ENCODE measurements at places on chromosomes 1 and 21. TPM values are rescaled to one million over a fixed set of nuclear protein-coding genes. Genes with fewer than 3 reads are reported as not detected.

Gene LCE1B
- polyA plus RNA-seq = not detected

Gene ETV3L
- not detected for polyA plus RNA-seq

Gene IFI44L
- 5.2 TPM for polyA plus RNA-seq

- peak overlapping the region; percentile 15 for H3K4me3 ChIP-seq
- H3K27ac ChIP-seq = peak overlapping the region; percentile 84
- H3K36me3 ChIP-seq = no peaks in the 10 kb centered on the region
- H3K4me1 ChIP-seq = peaks cover 2% of the 10 kb centered on the region
- DNase-seq = no peak
Measured at GRCh38 chr1:203528976-203529835, 35.3 kb downstream of the OPTC start.

GRCh38 chr1:36207339-36207738 is 16.9 kb upstream of the THRAP3 start:
- no peaks in the 10 kb centered on the region for H3K4me1 ChIP-seq
- no peaks in the 10 kb centered on the region for H3K36me3 ChIP-seq
- no peak overlapping the region for H3K4me3 ChIP-seq

- no peak overlapping the region for H3K4me3 ChIP-seq
- DNase-seq = no peak
- H3K27me3 ChIP-seq = no peaks in the 10 kb centered on the region
- H3K36me3 ChIP-seq = no peaks in the 10 kb centered on the region
Measured at GRCh38 chr1:210364479-210364878, 35.8 kb downstream of the HHAT start.

DNA sequence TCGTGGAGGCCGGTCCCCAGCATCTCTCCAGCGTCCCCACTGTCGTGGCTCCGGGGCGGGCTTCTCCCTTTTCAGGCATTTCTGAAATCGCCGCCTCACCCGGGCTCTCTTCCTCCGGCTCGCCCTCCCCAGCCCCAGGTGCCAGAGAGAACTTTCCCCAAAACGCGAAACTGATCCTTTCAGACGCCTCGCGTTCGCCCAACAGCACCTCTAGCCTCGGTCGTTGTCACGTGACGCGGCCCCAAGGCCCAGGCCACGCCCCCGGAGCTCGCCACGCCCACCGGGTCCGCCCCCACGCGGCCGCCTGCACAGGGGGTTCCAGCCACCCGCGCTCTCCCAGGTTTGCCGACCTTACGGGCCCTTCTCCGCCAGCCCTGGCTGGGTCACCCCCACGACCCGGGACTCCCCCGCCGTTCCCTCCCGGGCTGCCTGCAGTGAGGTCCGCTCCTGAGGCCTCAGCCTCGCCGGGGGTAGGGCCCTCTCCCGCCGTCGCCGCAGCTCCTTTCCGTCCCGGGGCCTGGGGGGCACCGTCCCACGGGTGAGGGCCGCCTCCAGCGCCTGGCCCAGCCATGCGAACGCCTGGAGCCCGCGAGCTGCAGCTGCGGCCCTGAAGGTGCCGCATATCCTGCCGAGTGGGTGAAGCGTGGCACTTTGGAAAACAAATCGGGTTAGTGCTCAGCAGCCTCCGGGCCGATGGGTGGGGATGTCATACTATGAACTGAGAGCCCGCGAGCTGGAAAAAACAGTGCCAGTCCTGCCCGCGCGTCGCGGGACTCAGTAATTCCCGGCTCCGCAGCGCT is 21.0 kb downstream of the H3-3A start:
- H3K4me3 ChIP-seq = peak overlapping the region; percentile 88
- peak; percentile 84 for DNase-seq
- H3K27ac ChIP-seq = peak overlapping the region; percentile 92
- peaks cover 9% of the 10 kb centered on the region for H3K4me1 ChIP-seq
- no peaks in the 10 kb centered on the region for H3K36me3 ChIP-seq

GRCh38 chr1:24915816-24916602 is 14.1 kb downstream of the RUNX3 start:
- H3K36me3 ChIP-seq = no peaks in the 10 kb centered on the region
- H3K4me1 ChIP-seq = peaks cover 35% of the 10 kb centered on the region
- DNase-seq = no peak
- no peaks in the 10 kb centered on the region for H3K27me3 ChIP-seq

GRCh38 chr1:230414694-230415093 is 11.4 kb downstream of the PGBD5 start:
- H3K36me3 ChIP-seq = no peaks in the 10 kb centered on the region
- no peak overlapping the region for H3K4me3 ChIP-seq
- no peak for DNase-seq
- H3K27me3 ChIP-seq = peaks cover 91% of the 10 kb centered on the region
- H3K4me1 ChIP-seq = no peaks in the 10 kb centered on the region
- no peak overlapping the region for H3K27ac ChIP-seq

DNA sequence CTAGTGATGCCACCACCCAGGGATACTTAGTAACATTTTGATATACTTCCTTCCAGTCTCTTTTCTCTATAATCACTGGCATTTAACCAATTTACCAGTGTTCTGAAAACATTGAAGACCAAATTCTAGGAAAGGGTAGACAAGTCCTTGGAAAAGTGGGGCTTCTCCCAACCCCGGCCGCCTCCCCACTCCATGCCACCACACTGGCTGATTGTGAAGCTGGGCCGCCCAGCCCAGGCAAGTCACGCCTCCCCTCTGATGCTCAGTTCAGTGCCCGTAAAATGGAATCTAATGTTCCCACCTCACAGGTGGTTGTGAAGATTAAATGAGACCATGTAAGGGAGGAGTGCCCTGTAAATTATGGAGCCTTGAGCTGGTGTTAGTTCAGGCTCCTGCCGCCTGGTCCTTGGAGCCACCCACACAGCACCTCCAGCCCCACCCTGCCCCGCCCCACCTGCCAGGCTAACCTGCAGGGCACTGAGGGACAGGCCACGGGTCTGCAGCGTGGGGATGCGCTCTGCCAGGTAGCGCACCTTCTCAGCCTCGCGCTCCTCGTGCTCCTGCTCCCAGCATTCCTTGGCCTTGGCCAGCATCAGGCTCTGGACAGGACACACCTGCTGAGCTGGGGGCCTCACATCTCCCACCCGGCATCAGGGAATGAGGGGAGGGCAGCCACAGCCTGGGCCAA is 7.3 kb downstream of the TNNI1 start:
- no peaks in the 10 kb centered on the region for H3K36me3 ChIP-seq
- no peak overlapping the region for H3K4me3 ChIP-seq
- peaks cover 6% of the 10 kb centered on the region for H3K27me3 ChIP-seq
- no peak for DNase-seq

DNA sequence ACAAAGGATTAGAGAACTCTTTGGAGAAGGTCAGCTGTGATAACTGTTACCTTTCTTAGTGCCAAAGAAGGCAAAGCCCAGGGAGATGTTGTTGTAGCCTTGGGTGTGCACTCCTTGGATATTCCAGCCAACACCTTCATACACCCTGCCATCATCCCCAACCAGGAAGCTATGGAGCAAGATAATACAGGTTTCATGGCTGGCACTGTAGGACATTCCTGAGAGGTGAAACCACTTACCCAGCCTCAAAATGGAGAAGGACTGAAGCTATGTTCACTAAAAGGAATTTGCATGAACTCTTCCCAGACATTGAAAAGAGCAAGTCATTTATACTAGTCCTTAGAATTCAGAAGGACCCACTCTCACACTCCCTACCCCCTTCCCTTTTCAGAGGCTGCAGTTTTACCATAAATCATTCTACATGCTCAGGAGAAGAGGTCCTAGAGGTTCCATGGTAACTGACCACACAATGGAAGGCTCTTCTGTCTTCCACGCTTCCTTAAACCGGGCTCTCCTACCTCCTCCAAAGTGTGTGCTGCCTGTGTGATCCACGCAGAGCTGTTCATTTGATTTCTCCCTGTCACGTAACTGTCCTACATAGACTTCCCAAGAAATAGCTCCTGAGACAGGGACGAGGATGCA is 5.5 kb downstream of the PGLYRP4 start:
- H3K4me3 ChIP-seq = no peak overlapping the region
- no peak overlapping the region for H3K27ac ChIP-seq
- H3K36me3 ChIP-seq = no peaks in the 10 kb centered on the region
- DNase-seq = no peak
- peaks cover 65% of the 10 kb centered on the region for H3K4me1 ChIP-seq

DNA sequence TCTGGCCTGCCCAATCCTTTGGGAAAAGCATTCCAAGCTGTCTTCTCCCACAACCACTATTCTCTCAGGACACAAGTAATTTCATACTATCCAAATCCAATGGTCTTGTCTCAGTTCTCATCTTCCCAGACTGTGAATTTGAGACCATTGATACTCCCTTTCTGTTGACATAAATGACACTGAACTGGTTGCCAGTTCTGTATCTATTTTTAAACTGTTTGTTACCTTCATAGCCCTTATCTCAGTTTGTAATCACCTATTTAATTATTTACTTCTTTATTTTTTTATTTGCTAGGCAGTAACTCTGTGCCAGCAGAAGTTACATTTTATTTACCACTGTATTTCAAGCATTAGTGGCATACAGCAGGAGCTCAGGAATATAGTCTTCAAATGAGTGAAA is 24.0 kb downstream of the TCEANC2 start:
- peaks cover 2% of the 10 kb centered on the region for H3K4me1 ChIP-seq
- H3K36me3 ChIP-seq = no peaks in the 10 kb centered on the region
- H3K4me3 ChIP-seq = no peak overlapping the region
- no peak for DNase-seq
- no peaks in the 10 kb centered on the region for H3K27me3 ChIP-seq
- no peak overlapping the region for H3K27ac ChIP-seq

- H3K27ac ChIP-seq = no peak overlapping the region
- no peaks in the 10 kb centered on the region for H3K36me3 ChIP-seq
- H3K4me1 ChIP-seq = no peaks in the 10 kb centered on the region
Measured at GRCh38 chr1:5254975-5255374, 600.6 kb downstream of the AJAP1 start.

- no peak for DNase-seq
- no peak overlapping the region for H3K27ac ChIP-seq
- H3K27me3 ChIP-seq = peaks cover 19% of the 10 kb centered on the region
- no peak overlapping the region for H3K4me3 ChIP-seq
- H3K4me1 ChIP-seq = no peaks in the 10 kb centered on the region
Measured at GRCh38 chr1:96684744-96685143, 36.8 kb upstream of the PTBP2 start.

GRCh38 chr1:43851561-43852338 is 81.9 kb upstream of the ARTN start:
- no peak overlapping the region for H3K4me3 ChIP-seq
- no peak overlapping the region for H3K27ac ChIP-seq
- DNase-seq = no peak
- no peaks in the 10 kb centered on the region for H3K27me3 ChIP-seq
- H3K4me1 ChIP-seq = peaks cover 28% of the 10 kb centered on the region

DNA sequence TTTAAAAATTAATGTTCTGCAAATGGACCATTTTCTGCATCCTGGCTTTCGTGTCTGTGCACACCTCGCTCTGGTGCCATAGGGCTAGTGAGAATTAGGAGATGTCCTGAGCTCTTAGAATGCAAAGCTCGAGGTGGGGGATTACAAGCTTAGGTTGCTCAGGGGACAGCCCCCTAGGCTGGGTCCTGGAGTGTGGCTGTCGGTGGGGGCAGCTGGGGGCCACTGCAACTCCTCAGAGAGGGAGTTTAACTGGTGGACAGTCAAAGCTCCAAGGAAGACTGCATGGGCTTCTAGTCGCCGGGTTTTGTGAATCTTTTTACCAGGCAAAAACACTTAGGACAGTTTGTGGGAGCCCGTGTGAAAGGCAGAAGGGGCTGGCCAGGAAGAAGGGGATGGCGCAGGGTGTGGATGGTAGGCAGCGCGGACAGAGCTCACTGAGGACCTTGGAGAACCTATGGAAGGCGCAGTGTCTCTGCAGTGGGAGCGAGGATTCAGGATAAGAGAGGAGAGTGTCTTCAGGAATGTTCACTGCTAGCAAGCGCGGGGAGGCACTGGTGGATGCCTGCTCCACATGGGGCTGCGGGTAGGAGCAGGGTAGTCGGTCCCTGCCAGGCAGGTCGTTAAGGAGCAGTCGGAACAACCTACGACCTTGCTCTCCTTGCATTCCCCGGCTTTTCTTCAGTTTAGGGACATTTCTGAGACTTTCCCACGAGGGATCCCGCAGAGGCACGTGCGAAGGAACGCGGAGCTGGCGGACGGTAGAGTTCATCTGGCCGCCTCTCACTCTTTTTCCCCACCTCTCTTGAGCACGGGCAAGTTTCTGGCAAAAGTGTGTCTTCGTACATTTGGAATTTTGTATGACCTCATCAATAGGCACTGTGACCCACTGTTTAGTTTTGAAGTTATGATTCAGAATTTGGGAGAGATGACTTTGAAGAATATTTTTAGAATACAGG is 12.9 kb upstream of the KCNE1 start:
- no peak overlapping the region for H3K4me3 ChIP-seq
- no peaks in the 10 kb centered on the region for H3K27me3 ChIP-seq
- H3K27ac ChIP-seq = peak overlapping the region; percentile 28
- peaks cover 6% of the 10 kb centered on the region for H3K36me3 ChIP-seq

DNA sequence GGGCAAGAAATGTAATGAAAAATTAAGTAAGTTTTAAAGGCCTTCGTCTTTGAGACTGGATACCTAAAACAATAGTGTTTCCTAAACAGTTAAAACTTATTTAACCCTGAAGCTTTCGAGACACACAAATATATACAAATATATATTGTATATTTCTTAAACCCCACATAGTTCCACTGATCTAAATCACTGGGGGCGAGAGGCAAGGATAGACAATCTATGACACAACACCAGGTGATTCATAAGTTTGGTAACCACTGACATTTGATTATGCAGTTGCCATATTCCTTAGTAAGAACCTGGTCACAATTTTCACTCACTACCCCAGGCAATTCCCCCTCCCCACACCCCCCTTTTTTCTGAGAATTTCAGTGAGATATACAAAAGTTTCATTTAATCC is 55.3 kb upstream of the BOLA1 start:
- no peaks in the 10 kb centered on the region for H3K27me3 ChIP-seq
- peak overlapping the region; percentile 92 for H3K4me3 ChIP-seq
- peaks cover 42% of the 10 kb centered on the region for H3K4me1 ChIP-seq
- peak overlapping the region; percentile 87 for H3K27ac ChIP-seq

GRCh38 chr1:219539645-219540254 is 73.2 kb downstream of the ZC3H11B start:
- peaks cover 9% of the 10 kb centered on the region for H3K36me3 ChIP-seq
- no peak overlapping the region for H3K4me3 ChIP-seq
- H3K4me1 ChIP-seq = no peaks in the 10 kb centered on the region
- no peak overlapping the region for H3K27ac ChIP-seq
- DNase-seq = no peak

DNA sequence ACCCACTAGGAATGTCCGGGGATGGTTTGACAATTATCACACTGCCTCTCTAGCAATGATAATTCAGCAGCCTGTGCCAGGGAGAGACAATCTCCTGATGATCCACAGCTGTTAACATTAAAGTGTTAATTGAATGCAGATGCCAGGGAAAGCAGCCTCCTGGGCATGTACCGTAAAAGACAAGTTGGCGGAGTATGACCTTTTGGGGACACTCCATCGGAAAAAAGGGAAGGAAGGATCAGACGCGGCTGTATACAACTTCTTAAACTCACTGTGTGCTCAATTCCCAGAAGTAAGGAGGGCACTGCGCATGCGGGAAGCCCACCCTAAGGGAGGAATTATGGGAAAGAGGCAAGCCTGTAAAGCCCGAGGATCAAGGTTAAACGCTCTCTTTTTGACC is 62.6 kb downstream of the MAP3K7CL start:
- no peaks in the 10 kb centered on the region for H3K27me3 ChIP-seq
- peaks cover 45% of the 10 kb centered on the region for H3K4me1 ChIP-seq
- DNase-seq = no peak
- peak overlapping the region; percentile 59 for H3K4me3 ChIP-seq

GRCh38 chr1:34655875-34656240 is 99.0 kb upstream of the GJB5 start:
- H3K36me3 ChIP-seq = no peaks in the 10 kb centered on the region
- no peak overlapping the region for H3K4me3 ChIP-seq
- H3K27ac ChIP-seq = no peak overlapping the region

GRCh38 chr1:113976609-113977278 is 2.5 kb upstream of the OLFML3 start:
- H3K36me3 ChIP-seq = peaks cover 48% of the 10 kb centered on the region
- no peak overlapping the region for H3K4me3 ChIP-seq
- H3K27ac ChIP-seq = peak overlapping the region; percentile 76
- DNase-seq = no peak
- no peaks in the 10 kb centered on the region for H3K27me3 ChIP-seq
